ENCODE measurements at places on chromosomes 12 and 14.

GRCh38 chr12:118908811-118909210 lies 72.5 kb upstream of the SRRM4 start:
- no peaks in the 10 kb centered on the region for H3K4me1 ChIP-seq
- H3K4me3 ChIP-seq = no peak overlapping the region
- no peaks in the 10 kb centered on the region for H3K36me3 ChIP-seq
- no peak for DNase-seq
- H3K27me3 ChIP-seq = no peaks in the 10 kb centered on the region

GRCh38 chr14:21991130-21991529 lies 317.5 kb upstream of the OR4E1 start:
- H3K4me3 ChIP-seq = no peak overlapping the region
- H3K36me3 ChIP-seq = no peaks in the 10 kb centered on the region
- no peak overlapping the region for H3K27ac ChIP-seq
- DNase-seq = no peak
- H3K27me3 ChIP-seq = no peaks in the 10 kb centered on the region

DNA sequence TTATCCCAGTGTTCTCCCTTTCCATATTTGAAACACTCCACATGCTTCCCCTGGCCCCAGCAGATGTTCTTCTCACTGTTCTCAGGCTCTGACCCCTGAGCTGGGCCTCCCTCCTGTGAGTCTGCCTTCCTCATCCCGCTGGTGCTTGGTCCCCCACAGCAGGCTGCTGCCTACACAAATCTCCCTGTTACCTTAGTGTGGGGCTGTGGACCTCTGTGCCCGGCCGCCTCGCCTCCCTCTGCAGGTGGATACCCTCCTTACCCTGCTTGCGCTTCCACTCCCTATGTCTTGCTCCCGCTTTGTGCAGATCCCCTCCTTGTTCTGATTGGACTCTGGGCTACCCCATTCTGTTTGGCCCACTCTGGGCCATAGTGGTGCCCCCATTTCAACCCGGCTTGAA lies 6.9 kb downstream of the DERA start:
- H3K27me3 ChIP-seq = no peaks in the 10 kb centered on the region

- no peaks in the 10 kb centered on the region for H3K4me1 ChIP-seq
- no peak overlapping the region for H3K27ac ChIP-seq
- no peak for DNase-seq
- no peaks in the 10 kb centered on the region for H3K27me3 ChIP-seq
- H3K36me3 ChIP-seq = no peaks in the 10 kb centered on the region
Measured at GRCh38 chr14:75793806-75794205, 132.8 kb downstream of the TTLL5 start.

DNA sequence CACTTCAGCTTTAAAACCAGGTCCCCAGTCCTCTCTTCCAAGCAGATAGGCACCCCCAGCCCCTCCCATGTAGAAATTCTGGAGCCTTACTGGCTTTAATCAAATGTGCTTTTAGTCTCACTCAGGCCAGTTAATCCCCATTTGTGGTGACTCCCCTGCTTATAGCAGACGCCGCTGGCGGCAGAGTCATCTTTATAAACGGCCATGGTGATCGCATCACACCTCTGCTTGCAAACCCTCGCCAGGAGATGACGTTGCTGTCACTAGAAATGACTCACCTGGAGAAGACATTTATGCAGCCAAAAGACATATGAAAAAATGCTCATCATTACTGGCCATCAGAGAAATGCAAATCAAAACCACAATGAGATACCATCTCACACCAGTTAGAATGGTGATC lies 369.3 kb downstream of the VRK1 start:
- no peak overlapping the region for H3K4me3 ChIP-seq
- H3K27ac ChIP-seq = no peak overlapping the region
- H3K36me3 ChIP-seq = no peaks in the 10 kb centered on the region
- no peak for DNase-seq
